ENCODE measurements at places on chromosomes 5 and 9. TPM values are rescaled to one million over a fixed set of nuclear protein-coding genes. Genes with fewer than 3 reads are reported as not detected.

GRCh38 chr9:133031130-133031422, 279 bp downstream of the GTF3C5 start:
- H3K27ac ChIP-seq, result peak overlapping the region; percentile 75
- peak; percentile 47 for DNase-seq
- H3K36me3 ChIP-seq, result no peaks in the 10 kb centered on the region
- H3K4me1 ChIP-seq, result peaks cover 9% of the 10 kb centered on the region
- H3K27me3 ChIP-seq, result no peaks in the 10 kb centered on the region
- H3K4me3 ChIP-seq, result peak overlapping the region; percentile 92

GRCh38 chr5:136924490-136924889, 559.1 kb upstream of the TRPC7 start:
- peak; percentile 34 for DNase-seq
- H3K4me1 ChIP-seq, result peaks cover 9% of the 10 kb centered on the region

- no peaks in the 10 kb centered on the region for H3K4me1 ChIP-seq
- no peak for DNase-seq
- H3K4me3 ChIP-seq, result no peak overlapping the region
- no peak overlapping the region for H3K27ac ChIP-seq
- no peaks in the 10 kb centered on the region for H3K27me3 ChIP-seq
- H3K36me3 ChIP-seq, result no peaks in the 10 kb centered on the region
Measured at GRCh38 chr5:1139331-1140170, 27.7 kb upstream of the SLC12A7 start.

DNA sequence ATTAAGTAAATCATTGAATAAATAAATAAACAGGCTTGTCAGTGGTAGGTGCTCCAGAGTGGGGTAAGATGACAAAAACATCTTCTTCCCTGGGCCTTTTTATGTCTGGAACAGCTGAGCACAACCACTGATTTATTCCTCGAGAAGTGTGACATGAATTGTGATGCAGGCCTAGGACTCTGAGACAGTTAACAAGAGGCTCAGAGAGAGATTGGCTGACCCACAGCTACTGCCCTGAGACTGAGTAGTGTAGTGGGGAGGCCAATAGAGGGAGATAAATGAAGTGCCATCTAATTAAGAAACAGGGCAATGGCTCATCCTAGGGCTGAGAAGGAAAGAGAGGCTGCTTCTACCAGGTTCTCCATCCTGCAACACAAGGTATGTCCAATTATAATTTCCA, 369.3 kb upstream of the TRPC7 start:
- H3K36me3 ChIP-seq, result no peaks in the 10 kb centered on the region
- H3K27me3 ChIP-seq, result no peaks in the 10 kb centered on the region
- peaks cover 10% of the 10 kb centered on the region for H3K4me1 ChIP-seq
- no peak for DNase-seq
- no peak overlapping the region for H3K4me3 ChIP-seq
- H3K27ac ChIP-seq, result no peak overlapping the region

GRCh38 chr9:136264031-136264430, 18.4 kb upstream of the QSOX2 start:
- H3K4me1 ChIP-seq, result peaks cover 6% of the 10 kb centered on the region
- H3K4me3 ChIP-seq, result no peak overlapping the region
- no peak overlapping the region for H3K27ac ChIP-seq
- no peaks in the 10 kb centered on the region for H3K36me3 ChIP-seq

DNA sequence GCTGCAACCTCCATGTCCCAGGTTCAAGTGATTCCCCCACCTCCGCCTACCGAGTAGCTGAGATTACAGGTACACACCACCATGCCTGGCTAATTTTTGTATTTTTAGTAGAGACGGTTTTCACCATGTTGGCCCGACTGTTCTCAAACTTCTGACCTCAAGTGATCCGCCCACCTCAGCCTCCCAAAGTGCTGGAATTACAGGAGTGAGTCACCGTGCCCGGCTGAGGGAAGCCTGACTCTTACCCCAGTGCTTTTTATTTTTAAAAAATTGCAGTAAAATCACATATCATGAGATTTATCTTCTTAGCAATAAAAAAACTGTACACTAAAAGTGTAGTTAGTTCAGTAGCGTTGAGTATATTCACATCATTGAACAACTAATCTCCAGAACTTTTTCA, 105.3 kb downstream of the SLIT3 start:
- H3K27me3 ChIP-seq, result no peaks in the 10 kb centered on the region
- DNase-seq, result no peak
- H3K4me1 ChIP-seq, result no peaks in the 10 kb centered on the region
- H3K4me3 ChIP-seq, result no peak overlapping the region

DNA sequence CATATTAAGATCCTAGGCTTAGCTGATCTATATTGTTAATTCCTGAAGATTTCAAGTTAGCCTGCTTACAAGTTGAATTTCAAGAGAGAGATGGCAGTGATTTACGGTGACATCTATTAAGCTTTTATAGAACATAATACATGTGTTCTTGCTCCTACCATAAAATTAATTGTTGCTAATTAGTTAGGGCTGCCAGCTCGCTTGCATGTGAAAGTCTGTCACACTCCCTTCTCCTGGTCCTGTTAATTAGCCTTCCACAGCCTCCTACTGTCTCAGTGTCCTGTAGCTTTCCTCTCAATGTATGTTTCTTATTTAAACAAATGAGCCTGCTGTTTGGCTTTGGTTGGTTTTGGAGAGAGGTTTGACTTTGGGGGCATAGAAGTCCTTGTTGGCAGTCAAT, 247.2 kb downstream of the NTRK2 start:
- no peak overlapping the region for H3K4me3 ChIP-seq
- no peak overlapping the region for H3K27ac ChIP-seq
- no peaks in the 10 kb centered on the region for H3K27me3 ChIP-seq
- H3K36me3 ChIP-seq, result no peaks in the 10 kb centered on the region
- H3K4me1 ChIP-seq, result no peaks in the 10 kb centered on the region

- peaks cover 89% of the 10 kb centered on the region for H3K4me1 ChIP-seq
- H3K27me3 ChIP-seq, result no peaks in the 10 kb centered on the region
- H3K4me3 ChIP-seq, result no peak overlapping the region
Measured at GRCh38 chr9:81597419-81598122, 91.8 kb downstream of the TLE1 start.

The NME5 gene
- total RNA-seq, result not detected

The FAM78A gene
- 2.1 TPM for total RNA-seq
